ENCODE measurements at places on chromosomes 7 and 10.

GRCh38 chr10:98062424-98062823, 32.0 kb upstream of the CRTAC1 start:
- DNase-seq: no peak

DNA sequence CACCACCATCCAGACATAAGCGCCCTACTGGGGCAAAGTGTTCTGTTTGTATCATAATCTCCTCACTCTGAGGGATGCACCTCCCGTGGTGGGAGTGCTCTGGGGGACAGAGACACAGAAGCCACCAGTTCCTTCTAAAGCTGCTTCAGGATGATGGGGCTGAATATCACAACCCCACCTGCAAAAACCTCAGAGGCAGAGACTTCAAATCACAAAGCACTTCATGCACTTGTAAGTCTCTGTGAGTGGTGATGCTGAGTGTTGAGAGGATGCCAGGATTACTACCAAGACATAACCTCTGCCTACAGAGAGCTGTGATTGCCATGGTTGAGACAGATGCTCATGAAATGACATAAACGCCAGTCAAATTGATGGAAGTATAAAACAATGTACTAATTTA, 255.5 kb downstream of the CALN1 start:
- no peak for DNase-seq

- peak; percentile 47 for DNase-seq
Measured at GRCh38 chr7:131859147-131859821, 302.9 kb upstream of the PODXL start.

DNA sequence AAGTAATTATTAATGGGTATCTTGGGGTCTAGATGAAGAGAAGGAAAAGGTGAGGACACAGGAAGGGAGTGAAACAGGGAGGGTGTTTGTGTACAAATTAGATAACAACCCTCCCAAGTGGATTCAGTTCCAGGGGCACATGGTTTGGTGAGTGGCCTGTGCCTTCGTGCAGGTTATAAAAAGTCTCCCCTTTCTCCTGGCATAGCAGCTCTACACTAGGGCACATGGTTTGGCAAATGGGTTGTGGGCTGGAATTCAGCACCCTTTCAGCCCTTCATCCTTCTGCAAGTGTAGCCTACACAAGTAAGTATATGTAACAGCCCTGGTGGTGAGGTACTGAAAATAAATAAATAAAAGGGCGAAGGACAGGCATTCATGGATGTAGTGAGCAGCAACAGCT, 359.4 kb downstream of the AUTS2 start:
- no peak for DNase-seq
